Omental fat pad (tissue), 4 donors: ENCODE measurements at places on chromosomes 7 and 10. TPM values are rescaled to one million over a fixed set of nuclear protein-coding genes. Genes with fewer than 3 reads are reported as not detected.

The IFIT1B gene
- not detected for total RNA-seq

The PVRIG gene
- total RNA-seq = not detected

The VAX1 gene
- total RNA-seq = not detected

The NDUFB2 gene
- total RNA-seq = 208 TPM

The LYZL2 gene
- not detected for total RNA-seq

The RNF133 gene
- total RNA-seq = 1.7 TPM

The CUZD1 gene
- total RNA-seq = 0.96 TPM

The MPP7 gene
- 10.7 TPM for total RNA-seq

The FAM241B gene
- 1.8 TPM for total RNA-seq

The STEAP1B gene
- total RNA-seq = 1.3 TPM

The ADCY1 gene
- 2.5 TPM for total RNA-seq

The HKDC1 gene
- total RNA-seq = not detected

The CALHM1 gene
- total RNA-seq = not detected

The ANKRD30A gene
- total RNA-seq = 0.65 TPM

The GNAT3 gene
- not detected for total RNA-seq

The RARRES2 gene
- 433 TPM for total RNA-seq

The NPY gene
- total RNA-seq = 1.3 TPM

The PBLD gene
- total RNA-seq = 12.3 TPM

The BMS1 gene
- 12.4 TPM for total RNA-seq

The PLPP4 gene
- total RNA-seq = 1.9 TPM

The NFE2L3 gene
- total RNA-seq = 3.9 TPM

The CD36 gene
- 4,046 TPM for total RNA-seq

The ZNF853 gene
- 4.4 TPM for total RNA-seq

The PLEKHS1 gene
- total RNA-seq = not detected

The RAB19 gene
- total RNA-seq = not detected

The PPP1R3A gene
- total RNA-seq = not detected

The SPDYE6 gene
- total RNA-seq = not detected

The WDR86 gene
- total RNA-seq = 17.2 TPM

The PDK4 gene
- 511 TPM for total RNA-seq

The GIMAP6 gene
- total RNA-seq = 47.3 TPM

The GSTO2 gene
- 0.84 TPM for total RNA-seq

The NEBL gene
- total RNA-seq = 8.0 TPM
